GM06990 (cell line): ENCODE measurements at places on chromosomes 12 and 14.

GRCh38 chr12:116474331-116474730, 84.8 kb upstream of the MAP1LC3B2 start:
- no peak for DNase-seq

DNA sequence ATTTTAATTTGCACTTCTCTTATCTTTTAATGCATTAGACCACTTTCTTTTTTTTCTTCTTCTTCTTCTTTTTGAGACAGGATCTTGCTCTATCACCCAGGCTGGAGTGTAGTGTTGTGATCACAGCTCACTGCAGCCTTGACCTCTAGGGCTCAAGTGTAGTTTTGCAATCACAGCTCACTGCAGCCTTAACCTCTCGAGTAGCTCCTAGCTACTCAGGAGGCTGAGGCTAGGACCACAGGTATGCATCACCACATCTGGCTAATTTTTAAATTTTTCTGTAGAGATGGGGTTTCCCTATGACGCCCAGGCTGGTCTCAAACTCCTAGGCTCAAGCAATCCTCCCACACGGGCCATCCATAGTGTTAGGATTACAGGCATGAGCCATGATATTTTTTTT, 12.7 kb downstream of the TMED8 start:
- no peak for DNase-seq

DNA sequence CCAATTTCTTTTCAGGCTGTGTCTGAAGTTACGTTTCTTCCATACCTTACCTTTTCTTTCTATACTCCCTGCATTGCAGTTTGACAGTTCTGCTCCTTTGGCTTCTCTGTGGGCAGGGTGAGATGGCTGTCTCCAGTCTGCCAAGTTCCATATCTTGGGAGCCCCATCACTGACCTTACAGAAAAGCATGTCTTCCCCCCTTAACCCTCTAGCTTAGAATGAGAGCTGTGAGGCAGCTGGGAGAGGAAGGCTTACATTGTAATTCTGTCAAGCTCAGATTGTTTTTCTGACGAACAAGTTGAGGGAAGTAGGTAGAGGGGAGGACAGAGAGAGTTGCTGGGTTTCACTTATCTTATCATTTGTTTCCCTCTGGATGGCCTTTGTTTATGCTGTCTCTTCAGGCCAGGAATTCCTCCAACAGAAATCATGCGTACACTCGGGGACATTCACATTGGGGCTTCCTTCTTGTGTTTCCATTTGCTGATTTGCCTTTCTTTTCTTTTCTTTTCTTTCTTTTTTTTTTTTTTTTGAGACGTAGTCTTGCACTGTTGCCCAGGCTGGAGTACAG, 9.3 kb downstream of the DAAM1 start:
- no peak for DNase-seq

DNA sequence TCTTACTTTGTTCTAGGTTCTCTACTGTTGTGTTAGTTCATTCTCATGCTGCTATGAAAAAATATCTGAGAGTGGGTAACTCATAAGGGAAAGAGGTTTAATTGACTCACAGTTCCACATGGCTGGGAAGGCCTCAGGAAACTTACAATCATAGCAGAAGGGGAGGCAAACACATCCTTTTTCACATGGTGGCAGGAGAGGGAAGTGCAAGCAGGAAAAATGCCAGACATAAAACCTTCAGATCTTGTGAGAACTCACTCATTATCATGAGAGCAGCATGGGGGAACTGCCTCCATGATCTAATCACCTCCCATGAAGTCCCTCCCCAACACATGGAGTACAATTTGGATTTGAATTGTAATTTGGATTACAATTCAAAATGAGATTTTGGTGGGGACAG, 69.6 kb downstream of the MGST1 start:
- no peak for DNase-seq

GRCh38 chr14:45198551-45198950, 54.5 kb downstream of the MIS18BP1 start:
- DNase-seq, result no peak

GRCh38 chr12:107983756-107984472, 145.2 kb upstream of the WSCD2 start:
- DNase-seq, result no peak

- no peak for DNase-seq
Measured at GRCh38 chr12:6563448-6564050, 4.5 kb downstream of the NOP2 start.
